Heart right ventricle (tissue), 16 donors: ENCODE measurements at places on chromosomes 2 and 18. TPM values are rescaled to one million over a fixed set of nuclear protein-coding genes. Genes with fewer than 3 reads are reported as not detected.

The C2orf80 gene
- not detected for total RNA-seq

The TPRKB gene
- 20.9 TPM for total RNA-seq

The SLC23A3 gene
- total RNA-seq = 0.62 TPM

The GKN1 gene
- not detected for total RNA-seq

The STPG4 gene
- not detected for total RNA-seq

The C2orf78 gene
- total RNA-seq = not detected

The COL5A2 gene
- total RNA-seq = 4.8 TPM

The SP5 gene
- not detected for total RNA-seq

The KCNF1 gene
- total RNA-seq = 0.34 TPM

The RAB3GAP1 gene
- 57.8 TPM for total RNA-seq

The GPN1 gene
- total RNA-seq = 19.1 TPM

The REEP1 gene
- total RNA-seq = 27.1 TPM

The DNAJC5G gene
- 6.0 TPM for total RNA-seq

The SH2D6 gene
- total RNA-seq = not detected

The OTOF gene
- total RNA-seq = 0.25 TPM

The UGT1A3 gene
- total RNA-seq = not detected

The SYT4 gene
- total RNA-seq = not detected

The PDE6D gene
- total RNA-seq = 18.7 TPM

The CNNM4 gene
- total RNA-seq = 46.3 TPM

The STON1 gene
- 8.9 TPM for total RNA-seq

The MALL gene
- total RNA-seq = 8.5 TPM

The GTF2A1L gene
- not detected for total RNA-seq

The TMEM150A gene
- 7.6 TPM for total RNA-seq

The SPATA3 gene
- not detected for total RNA-seq

The SULT1C3 gene
- total RNA-seq = not detected

The RAB11FIP5 gene
- 16.3 TPM for total RNA-seq

The BBS5 gene
- total RNA-seq = 9.2 TPM

The IL1B gene
- 1.1 TPM for total RNA-seq

The C2orf72 gene
- not detected for total RNA-seq

The FAM210A gene
- 84.8 TPM for total RNA-seq

The CABYR gene
- 0.39 TPM for total RNA-seq

The ORC2 gene
- 18.6 TPM for total RNA-seq

The DHRS9 gene
- total RNA-seq = 0.87 TPM
